ENCODE measurements at places on chromosomes 4 and X.

GRCh38 chr4:187027272-187027671, 303.6 kb upstream of the FAT1 start:
- no peak for DNase-seq

DNA sequence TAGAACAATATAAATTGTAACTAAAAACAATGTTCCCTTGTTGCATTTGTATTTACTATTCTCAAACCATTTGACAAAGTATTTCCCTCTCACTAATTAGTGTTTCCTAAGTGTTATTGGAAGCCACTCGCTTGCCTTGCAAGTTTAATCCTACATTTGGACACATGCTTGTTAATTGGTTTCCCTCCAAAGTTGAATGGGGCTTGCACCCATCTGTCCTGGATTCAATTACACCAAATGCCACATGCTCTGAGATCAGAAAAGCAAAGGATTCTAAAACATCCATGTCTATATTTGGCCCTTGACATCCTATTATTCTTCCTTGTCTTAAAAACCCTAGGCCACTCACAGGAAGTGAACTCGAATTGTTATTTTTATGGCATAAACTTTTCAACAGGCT, 146.6 kb downstream of the AMELX start:
- DNase-seq: no peak

- DNase-seq: no peak
Measured at GRCh38 chr4:1043651-1044468, 32.4 kb downstream of the FGFRL1 start.

GRCh38 chr4:100008048-100008447, 58.0 kb upstream of the H2AZ1 start:
- no peak for DNase-seq

DNA sequence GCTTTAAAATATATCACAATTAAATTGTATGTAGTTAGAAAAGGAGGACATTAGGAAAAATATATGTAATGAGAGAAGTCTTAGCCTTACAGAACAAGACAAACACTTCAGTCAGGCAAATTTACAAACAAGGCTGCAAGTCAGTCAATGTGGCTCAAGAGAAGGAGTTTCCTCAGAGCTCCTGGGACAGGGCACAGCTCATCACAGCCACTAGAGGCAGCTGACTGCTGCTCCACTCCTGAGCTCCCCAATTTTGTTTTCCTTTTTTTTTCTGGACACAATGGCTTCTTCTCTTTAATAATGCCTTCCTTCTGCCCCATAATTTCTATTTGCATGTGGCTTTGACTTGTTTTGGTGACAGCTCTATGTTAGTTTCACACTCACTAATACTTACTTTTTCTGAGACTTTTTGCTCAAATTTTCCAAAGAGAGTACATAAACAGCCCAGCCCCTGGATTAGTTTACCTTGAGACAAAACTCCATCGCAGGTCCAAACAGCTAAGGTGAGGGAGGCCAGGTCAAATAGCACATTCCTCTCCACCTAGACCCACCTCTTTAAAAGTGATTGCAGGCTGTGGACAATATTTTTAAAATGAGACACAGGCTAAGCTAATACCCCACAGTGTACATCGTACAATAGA, 850.4 kb upstream of the FRG1 start:
- no peak for DNase-seq

DNA sequence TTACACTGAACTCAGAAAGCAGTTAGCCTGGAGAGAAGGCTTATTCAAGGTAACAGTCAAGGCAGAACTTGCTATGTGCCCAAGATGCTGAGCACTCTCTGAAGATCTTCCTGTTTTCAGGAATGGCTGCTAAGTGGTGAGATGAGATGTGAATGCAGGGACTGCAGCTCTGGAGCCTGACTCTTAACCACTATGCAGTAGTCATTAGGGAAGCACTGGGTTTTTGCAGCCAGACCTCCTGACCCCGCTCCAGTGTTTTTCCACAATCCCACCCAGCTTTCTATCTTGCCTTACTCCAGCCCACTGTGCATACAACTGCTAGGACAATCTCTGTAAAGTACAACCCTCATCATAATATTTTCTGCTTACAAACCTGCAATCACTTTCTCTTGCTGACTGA, 95.2 kb upstream of the LNX1 start:
- DNase-seq: no peak

GRCh38 chrX:120719622-120720021, 89.8 kb upstream of the C1GALT1C1 start:
- no peak for DNase-seq

DNA sequence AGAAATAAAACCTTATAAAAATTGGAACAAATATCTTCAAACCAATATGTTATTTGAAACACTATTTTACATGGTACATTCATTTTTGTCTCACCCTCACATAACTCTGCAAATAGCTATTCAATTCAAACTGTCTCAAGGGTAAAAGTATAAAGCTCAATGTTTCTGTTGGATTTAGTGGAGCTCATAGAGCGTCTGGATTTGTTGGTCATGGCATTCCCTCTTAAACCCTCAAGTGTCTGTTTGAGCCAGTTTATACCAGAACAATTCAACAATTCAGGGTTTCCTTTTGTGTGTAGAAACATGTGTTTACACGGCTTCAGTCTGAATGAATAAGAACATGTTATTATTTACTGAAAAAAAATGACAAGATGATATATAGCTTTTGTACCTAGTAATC, 161.6 kb downstream of the PCDH18 start:
- no peak for DNase-seq

DNA sequence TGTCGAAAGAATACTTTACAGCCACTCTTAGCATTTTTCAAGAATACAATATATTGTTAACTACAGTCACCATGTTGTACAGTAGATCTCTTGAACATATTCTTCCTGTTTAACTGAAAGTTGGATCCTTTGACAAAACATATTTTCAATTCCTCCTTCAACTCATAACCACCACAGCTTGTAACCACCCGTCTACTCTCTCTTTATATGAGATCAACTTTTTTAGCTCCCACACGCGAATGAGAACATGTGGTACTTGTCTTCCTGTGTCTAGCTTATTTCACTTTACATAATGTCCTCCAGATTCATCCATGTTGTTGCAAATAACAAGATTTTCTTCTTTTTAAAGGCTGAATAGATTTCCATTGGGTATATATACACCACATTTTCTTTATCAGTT, 338.3 kb upstream of the IGFBP7 start:
- no peak for DNase-seq

DNA sequence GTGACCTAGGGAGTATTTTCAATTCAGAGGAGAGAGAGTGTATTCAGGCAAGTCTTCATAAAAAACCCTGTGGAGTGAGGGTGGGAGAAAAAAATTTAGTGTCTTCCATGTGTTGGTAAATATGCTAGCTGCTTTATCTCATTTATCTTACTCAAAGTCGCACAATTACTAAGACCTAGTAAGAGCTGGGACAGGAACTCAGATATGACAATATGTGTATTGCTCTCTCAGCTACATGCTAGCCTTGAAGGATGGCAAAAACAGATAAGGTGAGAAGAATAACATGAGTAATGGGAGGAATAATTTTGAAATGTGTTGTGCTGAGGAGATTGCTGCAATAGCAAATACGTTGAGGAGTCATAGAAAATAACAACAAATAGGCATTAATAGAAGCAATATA, 458.6 kb downstream of the SH2D1A start:
- no peak for DNase-seq

GRCh38 chrX:14232688-14233087, 203.0 kb upstream of the GEMIN8 start:
- no peak for DNase-seq

- DNase-seq: no peak
Measured at GRCh38 chr4:1682860-1683259, 1.3 kb downstream of the FAM53A start.

DNA sequence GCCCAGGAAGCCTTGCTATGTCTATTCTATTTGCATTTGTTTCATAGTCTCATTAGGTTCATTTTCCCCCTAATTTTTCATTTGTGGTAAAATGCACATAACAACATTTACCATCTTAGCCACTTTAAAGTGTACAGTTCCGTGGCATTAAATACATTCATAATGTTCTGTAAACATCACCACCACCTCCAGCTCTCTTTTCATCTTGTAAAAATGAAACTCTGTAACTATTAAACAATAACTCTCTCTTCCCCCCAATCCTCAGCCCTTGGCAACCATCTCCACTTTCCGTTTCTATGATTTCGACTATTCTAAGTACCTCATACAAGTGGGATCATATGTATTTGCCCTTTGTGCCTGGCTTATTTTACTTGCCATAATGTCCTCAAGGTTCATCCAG, 19.9 kb downstream of the ARHGEF38 start:
- DNase-seq: no peak

- no peak for DNase-seq
Measured at GRCh38 chr4:148782284-148782683, 340.1 kb upstream of the NR3C2 start.

GRCh38 chr4:15186149-15186548, 183.9 kb downstream of the CPEB2 start:
- DNase-seq: no peak

- DNase-seq: no peak
Measured at GRCh38 chrX:13266641-13267345, 53.1 kb downstream of the ATXN3L start.

- no peak for DNase-seq
Measured at GRCh38 chr4:1553365-1553764, 130.7 kb downstream of the FAM53A start.

DNA sequence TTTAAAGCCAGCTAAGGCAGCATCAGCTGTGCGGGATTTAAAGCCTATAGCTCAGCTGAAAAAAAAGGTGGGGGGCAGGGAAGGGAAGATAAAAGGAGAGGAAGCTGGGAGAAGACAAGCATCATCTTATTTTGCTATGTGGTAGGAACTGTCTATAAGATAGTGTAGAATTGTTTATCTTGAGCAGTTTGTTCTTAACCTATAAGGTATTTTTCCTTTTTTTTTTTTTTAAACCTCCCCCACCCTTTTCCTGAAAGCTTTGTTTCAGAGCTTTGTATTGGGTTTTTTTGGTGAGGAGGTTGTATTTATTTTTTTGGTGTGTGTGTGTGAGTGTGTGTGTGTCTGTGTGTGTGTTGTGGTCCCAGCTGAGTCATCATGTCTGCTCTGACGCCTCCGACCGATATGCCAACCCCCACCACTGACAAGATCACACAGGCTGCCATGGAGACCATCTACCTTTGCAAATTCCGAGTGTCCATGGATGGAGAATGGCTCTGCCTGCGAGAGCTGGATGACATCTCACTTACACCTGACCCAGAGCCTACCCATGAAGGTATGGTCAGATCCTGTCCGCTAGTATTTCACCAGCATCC, 531 bp downstream of the RUFY3 start:
- DNase-seq: no peak
